Hematopoietic multipotent progenitor cell treated with erythropoietin and hydrocortisone succinate and interleukin-3 and kit ligand, for 4 days (in vitro differentiated cells): ENCODE measurements at places on chromosomes 2 and 18.

- DNase-seq: no peak
Measured at GRCh38 chr2:213224366-213224765, 59.9 kb upstream of the SPAG16 start.

DNA sequence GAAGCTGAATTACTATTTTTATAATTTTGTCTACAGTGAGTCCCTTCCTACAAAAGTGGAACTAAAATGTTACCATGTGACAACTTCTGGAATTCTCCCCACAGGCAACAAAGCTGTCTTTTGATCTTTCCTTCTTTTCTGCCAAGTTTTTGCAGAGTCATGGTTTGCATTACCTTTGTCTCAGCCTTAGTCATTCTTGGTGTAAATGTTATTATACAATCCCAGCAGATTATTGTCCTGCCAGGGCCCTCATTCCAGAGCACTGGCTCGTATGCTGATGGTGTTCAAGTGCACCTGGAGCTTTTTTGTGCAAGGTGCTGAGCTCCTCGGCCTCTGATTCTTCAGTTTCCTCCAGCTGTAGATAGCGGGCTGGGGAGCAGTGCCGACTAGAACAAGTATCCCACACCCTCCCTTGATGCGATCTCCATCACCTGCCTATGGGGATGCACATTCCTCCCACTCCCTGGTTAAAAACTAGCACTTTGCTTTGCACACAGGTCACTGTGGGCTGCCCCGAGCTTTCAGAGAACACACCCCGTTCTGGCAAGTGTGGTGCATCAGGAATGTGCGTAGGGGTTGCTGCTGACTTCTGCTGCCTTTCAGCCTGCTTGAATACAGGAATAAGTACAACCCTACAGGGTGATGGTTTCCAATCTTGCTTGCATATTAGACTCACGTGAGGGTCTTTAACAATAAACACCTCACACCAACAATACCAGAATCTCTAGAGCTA lies 263.6 kb downstream of the RNF144A start:
- peak; percentile 16 for DNase-seq

- DNase-seq: no peak
Measured at GRCh38 chr2:238596571-238597551, 170.1 kb downstream of the ASB1 start.

DNA sequence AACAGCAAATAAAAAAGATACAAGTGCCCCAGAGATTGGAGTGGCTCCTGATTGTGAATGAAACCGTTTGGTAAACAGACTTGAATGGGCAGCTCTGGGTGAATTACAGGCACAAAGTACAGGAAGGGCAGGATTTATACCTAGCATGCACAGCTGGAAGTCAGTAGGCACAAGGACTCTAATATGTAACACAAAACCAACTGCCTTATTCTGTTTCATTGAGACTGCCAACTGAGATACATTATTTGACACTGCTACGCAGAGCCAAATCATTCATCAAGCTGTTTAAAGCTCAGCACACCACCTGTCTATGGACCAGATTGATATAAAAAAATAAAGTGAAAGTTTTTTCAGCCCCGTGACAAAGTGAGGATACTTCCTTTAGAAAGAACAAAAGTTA lies 541.2 kb downstream of the NUP35 start:
- DNase-seq: no peak

DNA sequence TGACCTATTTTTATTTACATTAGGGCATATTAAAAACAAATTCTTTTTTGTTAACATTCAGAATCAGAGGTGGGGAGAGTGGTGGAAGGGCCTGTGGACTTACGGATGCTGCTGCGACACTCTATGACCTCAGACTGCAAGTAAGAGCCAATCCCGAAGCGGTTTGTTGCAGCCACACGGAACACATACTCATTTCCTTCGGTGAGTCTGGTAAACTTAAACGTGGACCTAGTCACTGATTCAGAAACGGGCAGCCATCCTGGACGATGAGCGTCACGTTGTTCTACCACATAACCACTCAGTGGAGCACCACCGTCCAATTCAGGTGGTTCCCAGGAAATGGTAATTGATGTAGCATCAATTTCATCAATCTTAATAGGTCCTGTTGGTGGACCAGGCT lies 61.9 kb downstream of the PLEKHA3 start:
- no peak for DNase-seq

DNA sequence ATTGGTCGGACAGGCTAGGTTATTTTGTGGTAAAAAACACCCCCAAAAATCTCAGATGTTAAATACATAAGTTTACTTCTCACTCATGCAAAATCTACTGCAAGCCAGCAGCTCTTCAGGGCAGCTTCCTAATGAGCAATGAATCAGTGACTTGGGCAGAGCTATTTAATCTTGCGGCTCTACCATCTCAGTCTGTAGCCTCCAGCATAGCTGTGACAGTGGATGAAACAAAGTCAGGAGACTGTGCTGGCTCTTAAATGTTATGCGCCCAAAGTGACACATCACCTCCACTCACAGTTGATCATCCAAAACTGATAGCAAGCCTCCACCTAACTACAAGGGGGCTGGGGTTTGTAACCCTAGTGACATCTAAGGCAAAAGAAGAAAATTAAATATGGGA lies 571.9 kb downstream of the METTL4 start:
- no peak for DNase-seq
